Mesothelial cell of epicardium (in vitro differentiated cells): ENCODE measurements at places on chromosomes 5 and 9. TPM values are rescaled to one million over a fixed set of nuclear protein-coding genes. Genes with fewer than 3 reads are reported as not detected.

The PKD2L2 gene
- not detected in 3 replicates for total RNA-seq

The LEAP2 gene
- 1.9 to 2.6 TPM (median 1.9 TPM) in 3 replicates for total RNA-seq

The HACD4 gene
- total RNA-seq: 3.0 TPM in 3 replicates

The ENTREP1 gene
- 2.3 to 2.6 TPM (median 2.3 TPM) in 3 replicates for total RNA-seq

The LTC4S gene
- total RNA-seq: 4.7 to 5.2 TPM (median 5.0 TPM) in 3 replicates

The FBXO38 gene
- total RNA-seq: 54.9 to 63.3 TPM (median 55.8 TPM) in 3 replicates

The GGTA1 gene
- total RNA-seq: 0.22 TPM in 1 of 3 replicates, not detected in the others

The PRDM9 gene
- not detected in 3 replicates for total RNA-seq

The PPP2R2B gene
- total RNA-seq: 18.2 to 20.2 TPM (median 19.7 TPM) in 3 replicates

The AGXT2 gene
- total RNA-seq: not detected in 3 replicates

The RMI1 gene
- 8.8 to 9.8 TPM (median 9.2 TPM) in 3 replicates for total RNA-seq

The ZDHHC11 gene
- total RNA-seq: 9.7 to 13.3 TPM (median 11.4 TPM) in 3 replicates

The SEMA4D gene
- total RNA-seq: 41.8 to 44.7 TPM (median 42.7 TPM) in 3 replicates

The DMRT3 gene
- total RNA-seq: 2.1 to 3.3 TPM (median 2.5 TPM) in 3 replicates

The NCS1 gene
- 44.7 to 47.1 TPM (median 44.8 TPM) in 3 replicates for total RNA-seq

The SLC9A3 gene
- 1.9 to 2.4 TPM (median 2.3 TPM) in 3 replicates for total RNA-seq

The ACTBL2 gene
- 0.07 TPM in 2 of 3 replicates, not detected in the other for total RNA-seq

The PCDHGB4 gene
- 31.0 to 35.5 TPM (median 33.0 TPM) in 3 replicates for total RNA-seq

The WNK2 gene
- 57.0 to 66.0 TPM (median 57.5 TPM) in 3 replicates for total RNA-seq

The SNX2 gene
- total RNA-seq: 141 to 147 TPM (median 142 TPM) in 3 replicates

The COX7C gene
- total RNA-seq: 480 to 503 TPM (median 490 TPM) in 3 replicates

The MAP1B gene
- total RNA-seq: 60.8 to 61.2 TPM (median 61.0 TPM) in 3 replicates

The HMMR gene
- total RNA-seq: 8.7 to 9.8 TPM (median 9.4 TPM) in 3 replicates

The CCNJL gene
- total RNA-seq: 8.2 to 9.7 TPM (median 8.9 TPM) in 3 replicates

The NIPAL4 gene
- total RNA-seq: 0.18 to 0.49 TPM (median 0.40 TPM) in 3 replicates

The PCAT7 gene
- total RNA-seq: 18.5 to 19.0 TPM (median 18.8 TPM) in 3 replicates

The PCDHGA11 gene
- 5.7 to 6.0 TPM (median 6.0 TPM) in 3 replicates for total RNA-seq

The HAVCR2 gene
- 0.84 to 1.2 TPM (median 0.86 TPM) in 3 replicates for total RNA-seq

The PCDHGA12 gene
- 4.1 to 5.2 TPM (median 4.5 TPM) in 3 replicates for total RNA-seq

The PCDH12 gene
- total RNA-seq: 0.07 to 0.29 TPM (median 0.18 TPM) in 3 replicates

The FGF1 gene
- 0.07 TPM in 1 of 3 replicates, not detected in the others for total RNA-seq

The GMCL2 gene
- total RNA-seq: not detected in 3 replicates

The CDH9 gene
- total RNA-seq: 0.65 to 1.2 TPM (median 0.66 TPM) in 3 replicates
